ENCODE measurements at places on chromosomes 5 and 9.

DNA sequence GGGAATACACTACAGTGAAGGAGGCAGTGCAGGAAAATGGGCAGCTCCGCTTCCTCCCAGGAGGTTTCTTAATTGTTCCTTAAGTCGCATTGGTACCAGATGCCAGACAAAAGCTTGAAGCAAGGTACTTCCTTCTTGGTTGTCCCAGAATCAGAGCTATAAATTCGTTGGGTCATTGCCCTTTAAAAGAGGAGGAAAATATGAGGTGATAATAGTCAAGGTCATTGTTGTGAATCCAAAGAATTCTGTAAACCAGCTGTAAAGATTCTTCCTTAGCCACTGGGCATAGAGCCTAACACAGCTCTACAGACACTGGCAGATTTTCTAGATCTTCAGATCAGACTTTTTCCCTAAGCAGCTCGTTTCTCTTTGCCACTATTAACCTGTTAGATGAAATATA is 444.1 kb upstream of the TLE4 start:
- DNase-seq = no peak

- DNase-seq = no peak
Observed at GRCh38 chr5:179534431-179534830, 15.9 kb upstream of the RUFY1 start.

- no peak for DNase-seq
Observed at GRCh38 chr5:78649211-78649695, 681 bp upstream of the LHFPL2 start.

DNA sequence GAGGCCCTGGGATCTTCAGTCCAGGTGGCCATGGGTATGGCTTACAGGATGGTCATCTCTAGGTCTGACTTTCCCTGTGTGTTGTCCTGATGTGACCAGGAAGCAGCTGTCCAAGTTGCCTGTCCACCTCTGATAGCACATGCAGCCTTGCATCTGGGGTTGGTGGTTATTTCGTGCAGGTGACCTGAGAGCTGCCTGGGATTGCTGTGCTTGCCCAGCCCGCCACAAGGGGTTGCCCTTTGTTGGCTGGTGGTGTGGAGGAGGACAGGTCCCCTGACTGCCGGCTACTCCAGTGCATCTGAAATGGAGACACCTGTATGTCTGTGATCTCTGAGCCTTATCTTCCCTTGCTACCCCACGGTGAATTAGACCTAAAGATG is 212.6 kb downstream of the ARHGAP26 start:
- DNase-seq = no peak

GRCh38 chr9:70160686-70161600 is 97.8 kb upstream of the SMC5 start:
- no peak for DNase-seq

- DNase-seq = no peak
Observed at GRCh38 chr9:88791105-88791805, 200.0 kb upstream of the S1PR3 start.
